ENCODE measurements at places on chromosomes 4 and X.

GRCh38 chrX:7154041-7154597 lies 6.2 kb upstream of the PUDP start:
- DNase-seq, result no peak

DNA sequence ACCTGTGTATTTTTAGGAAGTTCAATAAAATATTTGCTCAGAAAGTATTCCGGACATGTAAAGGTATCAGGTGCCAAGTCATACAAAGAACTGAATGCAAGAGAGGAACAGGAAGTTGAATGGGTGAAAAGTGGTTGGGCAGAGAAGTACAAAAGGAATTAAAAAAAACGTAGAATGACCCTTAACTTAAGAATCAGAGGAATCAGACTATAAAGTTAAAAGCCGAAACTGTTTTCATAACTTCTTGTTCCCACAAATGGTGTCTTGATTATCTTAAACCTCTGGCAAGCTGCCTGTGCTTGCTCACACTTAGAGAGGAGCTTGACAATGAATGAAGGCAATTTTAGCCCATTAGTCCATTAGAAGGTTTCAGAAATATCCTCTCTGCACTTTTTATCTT lies 81.6 kb upstream of the HHIP start:
- DNase-seq, result no peak

DNA sequence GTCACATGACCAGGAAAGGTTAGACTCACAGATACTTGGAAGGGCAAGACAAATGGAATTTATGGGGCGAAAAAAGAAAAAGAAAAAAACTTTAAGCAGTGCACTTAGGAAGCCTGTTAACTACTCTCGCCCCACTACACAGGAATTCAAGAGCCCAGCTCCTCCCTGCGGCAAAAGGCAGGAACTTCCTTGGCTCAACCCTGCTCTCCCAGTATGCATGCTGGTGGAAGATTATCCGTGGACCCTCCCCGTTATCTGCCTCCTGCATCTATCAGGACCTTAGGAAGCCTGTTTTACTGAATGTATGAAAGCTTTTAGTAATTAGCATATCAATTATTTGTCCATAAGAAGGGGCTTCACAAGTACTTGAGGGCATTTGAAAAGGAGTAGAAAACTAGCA lies 40.1 kb upstream of the RPA4 start:
- DNase-seq, result no peak

DNA sequence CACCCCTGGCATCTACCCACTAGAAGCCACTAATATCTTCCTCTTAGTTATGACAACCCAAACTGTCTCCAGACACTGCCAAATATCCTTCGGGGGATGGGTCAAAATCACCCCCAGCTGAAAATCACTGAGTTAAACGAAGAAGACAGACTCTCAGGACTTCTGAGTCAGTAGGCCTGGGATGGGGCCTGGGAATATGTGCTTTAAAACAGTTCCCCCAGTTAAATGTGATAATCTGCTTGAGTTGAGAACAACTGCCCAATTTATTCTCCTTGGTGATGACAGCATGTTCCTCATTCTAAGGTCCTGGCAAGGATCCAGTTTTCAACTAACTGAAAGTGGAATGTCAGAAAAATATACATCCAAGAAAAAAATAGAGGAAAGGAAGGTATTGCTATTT lies 52.4 kb downstream of the CBLL2 start:
- DNase-seq, result no peak

GRCh38 chr4:65983061-65983460 lies 312.8 kb upstream of the EPHA5 start:
- DNase-seq, result no peak

DNA sequence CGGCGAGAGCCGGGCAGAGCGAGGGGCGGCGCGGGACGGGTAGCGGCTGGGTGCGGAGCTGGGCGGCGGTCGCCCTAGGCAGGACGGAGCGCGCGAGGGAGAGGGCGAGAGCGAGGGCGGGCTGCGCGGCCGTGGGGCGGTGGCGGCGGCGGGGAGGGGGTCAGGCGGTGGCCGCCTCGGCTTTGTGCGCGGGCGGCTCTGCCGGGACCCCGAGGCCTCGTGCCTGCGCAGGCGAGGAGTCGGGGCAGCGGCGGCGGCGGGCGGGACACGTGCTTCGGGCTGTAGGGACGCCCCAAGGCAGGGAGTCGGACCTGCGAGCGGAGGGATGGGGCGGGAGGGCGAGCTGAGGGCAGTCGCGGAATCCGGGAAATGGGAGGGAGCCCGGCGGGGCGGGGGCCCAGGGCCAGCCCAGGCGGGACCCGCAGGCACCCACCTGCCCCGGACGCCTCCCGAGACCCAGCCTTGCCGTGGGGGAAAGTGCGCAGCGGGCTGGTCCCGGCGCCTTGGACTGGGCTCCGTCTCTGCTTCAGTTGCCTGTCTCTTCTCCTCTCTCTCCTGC lies 465 bp downstream of the BMPR1B start:
- no peak for DNase-seq

- no peak for DNase-seq
Observed at GRCh38 chr4:76874176-76874575, 23.8 kb downstream of the SOWAHB start.

- no peak for DNase-seq
Observed at GRCh38 chrX:38089173-38089982, 83.0 kb downstream of the SYTL5 start.

DNA sequence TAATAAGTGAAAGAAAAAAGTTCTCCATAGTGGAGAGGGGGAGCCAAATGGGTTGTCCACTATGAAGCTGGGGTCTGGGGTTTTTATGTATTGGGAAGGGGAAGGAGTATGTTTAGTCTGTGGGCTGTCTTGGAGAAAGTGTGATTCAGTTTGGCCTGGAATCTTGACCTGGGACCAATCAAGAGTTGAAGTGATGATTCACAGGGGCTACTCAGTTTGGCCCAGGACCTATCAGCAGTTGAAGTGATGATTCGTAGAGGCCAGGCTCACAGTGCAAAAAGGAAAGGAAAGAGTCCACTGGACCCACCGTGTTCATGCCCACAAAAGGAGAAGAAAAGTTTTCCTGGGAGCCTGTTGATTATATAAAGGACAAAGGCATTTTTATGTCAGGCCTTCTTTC lies 47.3 kb upstream of the RAB9B start:
- DNase-seq, result no peak

DNA sequence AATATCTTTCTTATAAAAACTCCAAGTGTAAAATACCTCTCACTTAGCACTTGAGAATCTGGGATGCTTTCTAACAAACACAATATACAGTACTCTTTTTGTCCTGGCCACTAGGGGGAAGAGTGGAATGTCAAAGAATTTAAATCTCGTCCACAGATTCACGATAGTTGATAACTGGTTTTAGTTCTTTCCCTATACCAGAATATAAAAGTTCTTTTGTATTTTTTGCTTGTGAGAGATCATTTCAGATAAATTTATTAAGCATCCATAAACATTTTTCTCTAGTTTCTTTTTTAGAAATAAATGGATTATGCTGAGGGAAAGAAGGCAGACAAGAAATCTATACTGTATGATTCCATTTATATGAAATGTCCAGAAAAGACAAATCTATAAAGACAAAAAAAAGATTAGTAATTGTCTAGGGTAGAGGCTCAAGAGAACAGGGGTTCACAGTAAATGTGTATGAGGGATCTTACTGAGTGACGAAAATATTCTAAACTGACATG lies 50.4 kb downstream of the MGARP start:
- no peak for DNase-seq

DNA sequence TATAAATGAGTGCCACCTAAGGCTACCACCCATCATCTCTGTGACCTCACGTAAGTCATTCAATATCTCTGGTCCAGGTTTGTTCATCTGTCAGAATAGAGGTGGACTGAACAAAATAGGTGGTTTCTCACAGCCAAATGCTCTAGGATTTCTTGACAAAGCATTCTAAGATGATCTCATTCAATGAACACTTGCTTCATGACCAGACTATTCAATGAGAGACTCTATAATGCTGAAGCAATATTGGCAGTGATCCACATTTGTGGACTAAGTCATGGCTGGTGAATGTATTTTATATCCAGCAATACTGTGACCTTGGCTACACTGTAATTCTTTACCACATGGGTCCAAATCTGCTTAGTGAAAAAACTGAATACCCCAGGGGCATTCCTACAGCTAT lies 37.9 kb downstream of the LDB2 start:
- no peak for DNase-seq

DNA sequence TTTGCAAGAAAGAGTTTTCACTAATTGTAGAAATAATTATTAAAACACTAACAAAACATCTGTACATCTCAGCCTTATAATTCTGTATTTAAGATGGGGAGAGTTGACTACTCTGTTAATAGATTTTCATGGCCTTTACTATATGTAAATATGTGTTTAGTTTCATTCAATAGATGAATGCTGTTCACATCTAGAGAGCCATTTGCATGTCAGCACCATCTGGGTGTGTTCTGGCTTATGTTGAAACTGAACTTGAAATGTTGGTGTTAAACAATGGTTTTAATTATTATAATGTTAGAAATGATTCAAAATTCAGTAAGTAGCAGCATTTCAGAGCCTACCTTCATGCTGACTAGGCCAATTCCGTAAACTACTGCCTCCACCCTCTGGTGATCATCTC lies 102.5 kb upstream of the ADAD1 start:
- no peak for DNase-seq

DNA sequence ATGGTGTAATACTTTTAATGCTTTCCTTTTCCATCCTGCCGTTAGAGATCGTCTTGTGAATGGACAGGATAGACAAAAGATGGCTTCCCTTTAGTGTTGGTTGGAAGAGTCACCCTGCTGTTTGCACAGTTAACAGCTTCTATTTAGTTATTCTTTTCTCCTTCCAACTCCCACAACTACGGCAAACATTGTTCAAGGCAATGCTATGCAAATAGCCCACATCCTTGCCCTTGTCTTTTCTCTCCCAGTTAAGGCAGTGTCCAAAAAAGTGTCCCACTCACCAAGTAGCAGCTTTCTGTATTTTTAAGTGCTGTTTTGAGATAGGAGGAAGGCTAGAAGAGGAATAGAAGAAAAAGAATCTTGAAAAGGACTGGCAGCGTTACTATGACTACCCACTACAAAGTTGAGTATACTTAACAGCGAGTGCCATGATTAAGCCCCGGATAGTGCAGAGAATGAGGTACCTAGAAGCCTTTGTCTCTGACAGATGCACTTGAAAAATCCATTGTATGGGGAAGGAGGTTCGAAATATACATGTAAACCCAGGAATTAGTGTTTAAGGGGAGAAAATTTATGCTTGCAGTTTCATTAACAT lies 12.1 kb upstream of the RUFY3 start:
- no peak for DNase-seq

GRCh38 chrX:110132450-110133114 lies 129.7 kb downstream of the TMEM164 start:
- no peak for DNase-seq

DNA sequence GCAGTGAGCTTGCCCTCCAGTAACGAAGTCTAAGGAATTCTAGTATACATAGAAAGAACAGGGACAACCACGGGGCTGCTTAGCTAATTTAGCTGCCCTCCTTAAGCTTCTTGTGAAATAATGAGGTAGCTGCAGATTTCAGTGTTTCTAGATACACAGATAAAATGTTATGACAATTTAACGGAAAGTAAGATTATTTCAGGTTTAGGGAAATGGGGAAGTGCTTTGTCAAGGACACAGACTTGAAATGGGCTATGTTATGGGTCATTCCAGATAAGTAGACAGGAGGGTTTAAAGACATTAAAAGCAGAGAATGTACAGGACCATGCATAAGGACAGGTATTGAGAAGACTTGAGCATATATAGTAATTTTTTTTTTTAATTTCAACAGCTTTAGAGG lies 34.2 kb upstream of the ZNF518B start:
- no peak for DNase-seq

- no peak for DNase-seq
Observed at GRCh38 chr4:1177274-1178141, 5.1 kb upstream of the SPON2 start.

GRCh38 chr4:142549726-142550463 lies 296.2 kb downstream of the INPP4B start:
- DNase-seq, result no peak

DNA sequence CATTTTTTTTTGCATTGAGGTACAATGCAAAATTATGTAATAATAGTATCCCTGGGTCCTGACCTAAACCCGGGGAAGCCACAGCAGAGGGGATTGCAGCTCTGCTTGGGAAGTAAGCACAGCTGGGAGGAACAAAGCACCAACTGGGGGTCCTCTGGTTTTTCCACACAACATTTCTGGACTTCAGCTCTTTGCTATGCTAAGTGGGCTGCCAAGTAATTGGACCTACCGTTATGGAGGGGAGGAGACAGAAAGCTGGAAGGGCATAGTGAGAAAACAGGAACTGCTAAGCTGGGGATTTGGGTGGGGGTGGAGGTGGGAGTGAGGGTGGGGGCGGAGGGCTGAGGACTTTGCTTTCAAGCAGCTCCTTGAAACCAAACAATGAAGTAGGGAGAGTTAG lies 183.3 kb downstream of the ZIC3 start:
- no peak for DNase-seq

- DNase-seq, result no peak
Observed at GRCh38 chr4:159390648-159391047, 287.8 kb downstream of the RAPGEF2 start.

DNA sequence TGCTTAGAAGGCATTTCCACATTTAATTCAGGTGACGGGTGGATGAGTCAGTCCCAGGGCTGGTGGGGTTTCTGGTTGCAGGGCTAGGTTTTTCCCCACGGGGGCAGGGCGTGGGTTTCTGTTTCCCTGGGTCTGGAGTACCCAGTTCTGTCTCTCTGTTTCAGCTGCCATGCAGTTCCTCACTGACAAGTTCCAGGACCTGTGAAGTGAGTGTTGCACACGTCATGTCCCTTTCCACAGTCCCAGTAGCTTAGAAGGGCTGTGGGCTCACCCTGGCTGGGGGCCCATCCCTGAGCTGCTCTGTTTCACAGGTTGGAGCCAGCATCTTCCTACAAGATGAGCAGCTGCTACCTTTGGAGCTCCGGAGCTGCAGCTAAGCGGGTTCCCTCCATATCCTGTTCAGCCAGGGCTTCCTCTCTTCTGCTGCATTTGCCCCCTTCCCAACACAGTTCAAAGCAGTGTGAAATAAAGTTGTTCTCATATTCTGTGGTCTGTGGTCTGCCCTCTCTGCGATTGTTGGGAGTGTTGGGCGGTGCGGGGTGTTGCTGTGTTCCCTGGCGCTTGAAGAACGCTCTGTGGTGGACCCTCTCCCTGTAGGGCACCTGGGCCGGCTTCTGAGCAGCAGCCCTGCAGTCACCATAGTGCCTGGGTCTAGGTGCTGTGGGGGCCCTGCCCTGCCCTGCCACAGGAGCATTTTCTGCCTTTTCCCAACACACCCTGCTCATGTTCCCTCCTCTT lies 3.9 kb downstream of the LOC101059915 start:
- no peak for DNase-seq

GRCh38 chr4:143230683-143231082 lies 46.0 kb downstream of the USP38 start:
- DNase-seq, result no peak

DNA sequence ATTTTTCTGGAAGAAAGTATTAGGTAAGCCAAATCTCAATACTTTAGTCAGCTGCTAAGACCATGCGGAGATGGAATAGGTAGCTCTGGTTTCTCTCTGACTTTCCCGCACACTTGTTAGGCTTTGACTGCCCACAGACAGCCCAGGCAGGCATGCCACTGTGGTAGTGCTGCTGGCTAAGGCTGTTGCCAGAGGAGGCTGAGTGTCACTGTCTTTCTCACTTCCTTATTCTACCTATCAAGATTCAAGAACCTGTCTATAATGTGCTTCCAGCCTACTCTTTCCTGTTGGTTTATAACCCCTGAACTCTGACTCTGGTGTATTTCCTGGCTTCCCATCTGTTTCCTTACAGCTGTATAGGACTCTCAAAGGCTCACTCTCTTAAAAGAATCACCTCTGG lies 81.8 kb upstream of the TRPC5 start:
- DNase-seq, result no peak
